ENCODE measurements at places on chromosomes 7 and 10. TPM values are rescaled to one million over a fixed set of nuclear protein-coding genes. Genes with fewer than 3 reads are reported as not detected.
A peak's percentile ranks its signal among the peaks of the same experiment; 100 is the strongest.

DNA sequence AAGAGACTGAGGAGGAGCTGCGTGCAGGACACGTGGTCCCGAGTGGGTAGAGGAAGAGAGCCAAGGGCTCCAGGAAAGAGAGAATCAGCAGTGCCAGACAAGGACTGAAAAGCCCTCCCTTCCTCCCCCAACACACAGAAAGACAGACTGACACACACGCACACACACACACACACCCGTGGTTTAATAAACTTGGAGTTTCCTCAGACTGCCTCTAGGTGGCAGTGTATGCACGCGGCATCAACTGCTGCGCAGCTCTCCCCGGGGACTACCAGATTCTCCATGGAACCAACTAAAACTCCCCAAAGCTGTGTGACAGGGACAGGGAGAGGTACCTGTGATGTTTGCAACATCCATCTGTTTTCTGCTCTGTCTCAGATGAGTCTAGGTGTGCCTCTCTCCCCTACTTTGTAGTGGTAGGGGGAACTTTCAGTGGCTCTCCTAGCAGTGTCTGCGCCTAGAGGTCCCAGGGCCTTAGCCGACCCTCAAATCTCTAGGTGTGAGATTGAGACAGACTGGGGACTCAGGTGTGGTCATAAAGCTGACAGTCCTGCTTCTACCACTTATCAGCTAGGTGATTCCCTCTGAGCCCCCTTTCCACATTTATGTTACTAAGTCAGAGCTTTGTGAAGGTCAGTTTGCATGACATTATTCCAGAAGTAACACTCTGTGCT lies 9.3 kb upstream of the TSPAN14 start:
- DNase-seq: peak; percentile 62

DNA sequence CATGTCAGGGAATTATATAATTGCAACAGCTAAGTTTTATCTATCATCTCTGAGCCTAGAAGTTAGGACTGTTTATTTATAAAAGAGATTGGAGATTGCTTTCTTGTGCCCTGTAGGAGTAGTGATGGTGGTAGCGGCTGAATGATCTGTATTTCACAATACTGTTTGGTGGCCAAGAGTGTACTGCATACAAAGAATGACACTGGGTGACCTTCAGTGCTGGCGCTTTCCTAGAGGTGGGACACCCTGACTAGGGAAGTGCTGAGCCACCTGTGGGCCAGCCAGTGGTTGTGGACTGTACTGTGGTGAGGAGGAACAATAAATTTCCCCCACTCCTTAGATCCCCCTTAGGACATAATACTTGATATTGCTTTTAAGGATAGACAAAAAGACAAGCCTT lies 53.0 kb downstream of the COPG2 start:
- DNase-seq: no peak

- DNase-seq: no peak
Measured at GRCh38 chr10:79266084-79266483, 81.2 kb upstream of the PPIF start.

DNA sequence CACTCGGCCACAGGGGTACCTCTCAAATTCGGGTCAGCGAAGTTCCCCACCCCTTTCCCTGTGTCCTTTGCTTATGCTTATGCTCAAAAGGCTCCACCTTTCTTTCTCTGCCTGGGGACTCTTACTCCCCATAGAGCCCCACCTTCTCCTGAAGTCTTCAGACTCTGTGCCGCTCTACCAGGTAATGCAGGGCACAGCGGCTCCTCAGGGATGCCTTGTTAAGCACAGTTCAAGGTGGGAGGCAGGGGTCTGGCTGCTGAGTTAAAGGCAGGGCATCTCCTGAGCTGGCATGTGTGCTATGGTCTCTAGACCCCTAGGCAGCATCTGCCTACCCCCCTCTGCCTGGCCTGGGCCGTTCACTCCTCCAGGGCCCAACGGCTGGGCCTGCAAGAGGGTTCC lies 3.0 kb upstream of the CXCL12 start:
- no peak for DNase-seq

GRCh38 chr7:138212314-138212713 lies 136.1 kb downstream of the AKR1D1 start:
- no peak for DNase-seq

GRCh38 chr7:159015081-159015453 lies 129.6 kb downstream of the VIPR2 start:
- no peak for DNase-seq

- DNase-seq: no peak
Measured at GRCh38 chr7:17390392-17390791, 91.9 kb downstream of the AHR start.

DNA sequence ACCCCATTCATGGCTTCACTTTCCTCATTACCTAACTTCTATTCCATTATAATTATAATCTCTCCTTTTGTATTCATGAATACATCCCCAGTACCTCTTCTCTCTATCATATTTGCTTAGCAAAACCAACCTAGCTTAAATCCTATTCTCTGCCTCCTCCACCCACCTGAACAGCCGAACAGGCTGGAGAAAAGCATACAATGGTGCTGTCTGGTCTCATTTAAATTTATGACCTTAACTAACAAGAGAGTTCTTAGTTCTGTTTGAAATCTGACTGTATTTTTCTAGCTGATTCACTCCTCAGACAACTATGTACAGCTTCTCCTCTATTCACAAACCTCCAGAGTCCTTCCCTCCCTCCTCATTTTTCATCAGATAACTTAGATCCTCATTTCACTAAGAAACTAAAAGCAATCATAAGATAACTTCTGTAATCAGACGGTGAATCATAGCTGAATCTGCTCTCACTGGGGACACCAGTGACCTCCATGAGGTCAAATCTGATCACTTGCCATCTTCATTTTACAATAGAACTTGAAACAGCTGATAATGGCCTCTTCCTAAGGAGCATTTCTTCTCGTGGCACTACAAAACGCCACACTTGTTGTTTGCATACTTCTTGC lies 233.9 kb upstream of the AOAH start:
- no peak for DNase-seq

GRCh38 chr10:11532306-11532705 lies 79.1 kb downstream of the USP6NL start:
- no peak for DNase-seq

DNA sequence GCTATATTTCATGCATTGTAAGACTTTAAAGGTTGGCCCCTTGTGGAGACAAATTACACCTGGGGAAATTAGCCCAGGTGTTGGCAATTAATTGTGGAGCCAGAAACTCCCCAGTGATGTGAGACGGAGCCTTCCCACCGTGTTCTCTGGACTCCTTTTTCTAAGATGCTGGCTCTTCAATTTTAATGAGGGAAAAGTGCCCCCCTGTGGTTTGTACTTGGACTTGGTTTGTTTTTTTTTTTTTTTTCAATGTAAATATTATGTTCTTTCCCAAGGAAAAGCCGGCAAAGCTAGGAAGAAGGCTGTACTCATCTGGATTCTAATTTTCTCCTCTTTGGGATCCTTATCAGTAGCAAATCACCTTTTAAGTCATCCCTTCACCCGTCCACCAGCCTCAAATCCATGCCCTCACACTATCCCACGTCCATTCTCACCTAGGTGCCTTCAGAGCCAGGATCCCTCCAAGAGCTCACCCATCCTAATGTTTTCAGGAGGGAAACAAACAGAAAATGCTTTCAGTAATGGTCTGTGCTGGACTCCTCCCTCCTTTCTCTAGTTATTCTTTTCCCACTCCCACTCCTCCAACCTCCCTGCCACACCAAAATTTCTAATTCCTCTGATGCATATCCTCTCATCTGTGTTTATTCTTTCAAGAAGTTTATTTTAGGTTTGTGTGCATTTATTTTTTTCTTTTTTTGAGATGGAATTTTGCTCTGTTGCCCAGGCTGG lies 20.4 kb upstream of the ST8SIA6 start:
- DNase-seq: no peak

DNA sequence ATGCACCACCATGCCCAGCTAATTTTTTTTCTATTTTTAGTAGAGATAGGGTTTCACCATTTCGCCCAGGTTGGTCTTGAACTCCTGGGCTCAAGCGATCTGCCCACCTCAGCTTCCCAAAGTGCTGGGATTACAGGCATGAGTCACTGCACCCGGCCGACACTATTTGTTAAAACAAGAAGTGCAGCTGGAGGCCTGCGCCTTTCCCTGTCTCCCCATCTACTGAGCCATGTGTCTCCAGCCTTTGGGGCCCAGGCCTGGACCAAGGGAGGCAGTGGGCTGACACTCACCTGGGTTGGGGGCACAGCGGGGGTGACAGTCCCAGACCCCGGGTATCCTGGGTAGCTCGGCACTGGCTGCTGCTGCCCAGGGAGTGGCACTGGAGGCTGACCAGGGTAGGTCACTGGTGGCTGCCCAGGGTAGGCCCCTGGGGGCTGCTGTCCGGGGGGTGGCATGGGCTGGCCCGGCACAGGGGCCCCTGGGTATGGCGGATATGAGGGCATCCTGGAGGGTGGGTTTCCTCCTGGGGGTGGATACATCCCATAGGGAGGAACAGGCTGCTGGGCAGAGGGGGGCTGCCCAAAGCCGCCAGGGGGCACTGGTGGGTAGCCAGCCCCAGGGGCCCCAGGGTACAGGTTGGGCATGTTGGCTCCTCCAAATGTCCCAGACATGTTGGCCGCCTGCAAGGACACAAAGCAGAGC lies 36.3 kb downstream of the PLAC9 start:
- DNase-seq: peak; percentile 27

DNA sequence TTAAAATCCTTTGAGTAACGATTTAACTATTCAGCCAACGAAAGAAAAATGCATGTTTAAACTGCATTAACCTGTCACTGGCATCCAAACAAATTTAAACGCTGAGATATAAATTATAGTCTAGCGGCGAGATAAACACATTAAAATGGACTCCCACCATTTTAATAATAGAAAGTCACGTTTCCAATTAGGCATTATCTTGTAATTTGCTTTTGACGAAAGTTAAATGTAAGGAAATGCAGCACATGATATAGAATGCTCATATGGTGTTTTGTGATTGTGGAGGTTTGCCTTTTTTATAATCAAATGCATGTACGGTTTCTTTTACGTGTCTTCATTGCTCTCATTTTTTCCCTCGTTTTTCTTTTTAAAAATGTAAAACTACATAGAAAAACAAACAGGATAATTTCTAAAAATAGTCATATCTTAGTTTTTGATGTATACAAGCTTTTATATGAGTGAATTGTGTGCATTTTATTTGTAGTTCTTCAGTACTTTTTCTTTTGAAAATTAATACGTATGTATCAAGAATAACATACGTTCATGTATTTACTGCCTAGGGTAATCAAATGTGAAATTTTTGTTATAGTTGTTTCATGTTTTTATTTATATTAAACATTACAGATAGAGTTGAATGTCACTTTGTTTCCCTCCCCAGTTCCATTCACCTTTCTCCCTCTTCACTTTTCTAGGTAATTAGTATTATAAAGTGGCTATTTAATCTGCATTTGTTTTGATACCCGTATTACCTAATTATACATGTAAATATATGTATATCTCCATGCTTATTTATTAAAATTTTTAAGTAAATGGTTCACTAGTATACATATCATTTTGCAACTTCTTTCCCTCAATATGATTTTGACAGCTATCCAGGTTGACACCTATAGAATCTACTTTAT lies 1.1 kb upstream of the KLF14 start:
- no peak for DNase-seq

GRCh38 chr10:61841338-61841875 lies 60.1 kb upstream of the ARID5B start:
- DNase-seq: no peak

DNA sequence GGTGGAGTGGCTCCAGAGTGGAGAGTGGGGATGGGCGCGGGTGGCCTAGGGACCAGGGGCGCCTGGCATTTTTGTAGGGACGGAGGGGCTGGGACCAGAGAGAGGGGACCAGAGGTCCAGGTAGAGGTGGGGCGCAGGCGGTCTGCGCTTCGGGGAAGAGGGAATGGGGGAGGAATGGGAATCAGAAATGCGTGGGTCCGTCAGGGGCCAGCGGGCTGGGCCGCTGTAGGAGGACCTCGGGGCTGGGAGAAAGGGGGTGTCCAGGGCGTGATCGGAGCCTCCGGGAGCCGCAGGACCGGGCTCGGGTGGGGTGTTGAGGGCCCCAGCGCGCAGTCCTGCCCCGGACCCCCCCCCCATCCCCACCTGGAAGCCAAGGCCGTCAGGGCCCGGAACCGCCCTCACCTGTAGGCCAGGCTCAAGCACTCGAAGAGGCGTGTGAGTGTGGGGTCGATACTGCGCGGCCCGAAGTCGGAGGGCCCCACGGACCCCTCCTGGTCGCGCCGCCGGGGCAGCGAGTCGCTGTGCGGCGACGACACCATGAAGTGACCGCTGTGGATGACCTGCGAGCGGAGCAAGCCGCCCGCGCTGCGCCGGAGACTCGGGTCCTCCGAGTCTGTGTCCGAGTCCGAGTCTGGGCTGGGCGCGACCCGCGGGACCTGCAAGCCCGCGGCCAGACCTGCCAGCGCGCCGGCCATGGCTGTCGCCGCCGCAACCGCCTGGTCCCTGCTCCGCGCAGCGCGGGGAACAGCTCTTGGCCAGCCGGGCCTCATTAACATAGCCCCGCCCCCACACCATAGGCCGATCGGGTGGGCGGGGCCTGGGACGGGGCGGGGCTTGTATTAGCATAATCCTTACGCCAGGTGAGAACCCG lies at the start of gene MLXIPL:
Gene MLXIPL, minus strand, starts transcription at position 725 of the 871 bp plus-strand sequence. Its CDS starts 30 bp downstream, at position 695.
- peak; percentile 64 for DNase-seq

DNA sequence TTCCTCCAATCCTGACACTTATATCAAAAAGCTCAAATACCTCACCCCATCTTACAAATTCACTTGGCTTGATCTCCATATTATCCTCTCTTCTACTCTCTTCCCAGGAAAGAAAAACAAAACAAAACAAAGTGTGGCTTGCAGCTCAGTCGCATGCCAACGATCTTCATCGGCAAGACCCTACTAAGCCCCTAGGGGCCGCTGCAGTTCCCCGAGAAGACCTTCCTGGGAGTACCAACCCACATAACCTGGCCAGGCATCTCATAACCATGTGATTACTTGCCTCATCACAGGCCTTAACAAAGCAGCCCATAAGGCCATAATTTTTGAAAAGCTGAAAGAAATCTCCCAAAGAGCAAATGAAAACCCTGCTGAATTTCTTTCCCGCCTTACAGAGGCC lies 103.7 kb downstream of the ZNF92 start:
- DNase-seq: no peak

DNA sequence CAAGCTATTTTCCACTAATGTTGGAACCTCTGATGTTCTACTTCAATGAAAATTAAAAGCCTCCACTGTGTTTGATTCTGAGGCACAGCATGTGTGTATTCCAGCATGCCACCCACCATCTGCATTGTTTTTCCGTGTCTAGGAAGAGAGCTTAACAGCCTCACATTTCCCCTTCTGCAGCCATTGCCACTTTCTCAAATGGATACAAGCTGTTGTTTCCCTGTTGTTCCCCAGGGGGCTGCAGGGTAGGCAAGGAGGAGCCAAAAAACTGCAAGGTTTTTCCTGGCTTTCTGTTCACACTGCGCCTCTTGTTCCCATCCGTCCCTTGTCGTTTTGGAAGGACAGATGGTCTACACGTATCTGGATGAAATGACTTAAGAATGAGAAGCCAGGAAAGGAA lies 72.3 kb upstream of the DNAJB12 start:
- DNase-seq: peak; percentile 21

GRCh38 chr10:28939281-28940157 lies 262.2 kb downstream of the BAMBI start:
- DNase-seq: no peak

The RAB11FIP2 gene
- polyA plus RNA-seq: 5.5 TPM

The ASB10 gene
- 37.1 TPM for polyA plus RNA-seq

The NXPH1 gene
- not detected for polyA plus RNA-seq

The PON1 gene
- not detected for polyA plus RNA-seq
